SW 1271 (cell line): ENCODE measurements at places on chromosomes 13 and 19.

DNA sequence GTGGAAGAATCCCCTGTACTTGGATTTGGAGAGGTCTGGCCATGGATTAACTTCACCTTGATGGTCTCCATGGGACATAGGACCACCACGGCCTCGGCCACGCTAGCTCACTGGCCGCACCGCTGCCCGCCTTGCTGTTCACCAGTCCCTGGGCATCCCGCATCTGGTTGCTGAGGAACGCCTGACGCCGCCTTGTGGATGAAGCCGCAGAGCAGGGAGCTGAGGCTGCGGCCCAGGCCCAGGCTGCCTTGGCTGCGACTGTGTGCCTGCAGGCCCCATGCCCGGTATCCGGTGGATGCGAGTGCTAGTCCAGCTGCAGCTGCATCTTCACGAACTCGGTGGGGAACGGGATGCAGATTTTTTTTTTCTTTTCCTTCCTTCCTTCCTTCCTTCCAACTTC lies 1407.1 kb downstream of the UQCRFS1 start:
- no peak for DNase-seq

GRCh38 chr13:73370066-73370465 lies 311.3 kb downstream of the KLF5 start:
- no peak for DNase-seq

DNA sequence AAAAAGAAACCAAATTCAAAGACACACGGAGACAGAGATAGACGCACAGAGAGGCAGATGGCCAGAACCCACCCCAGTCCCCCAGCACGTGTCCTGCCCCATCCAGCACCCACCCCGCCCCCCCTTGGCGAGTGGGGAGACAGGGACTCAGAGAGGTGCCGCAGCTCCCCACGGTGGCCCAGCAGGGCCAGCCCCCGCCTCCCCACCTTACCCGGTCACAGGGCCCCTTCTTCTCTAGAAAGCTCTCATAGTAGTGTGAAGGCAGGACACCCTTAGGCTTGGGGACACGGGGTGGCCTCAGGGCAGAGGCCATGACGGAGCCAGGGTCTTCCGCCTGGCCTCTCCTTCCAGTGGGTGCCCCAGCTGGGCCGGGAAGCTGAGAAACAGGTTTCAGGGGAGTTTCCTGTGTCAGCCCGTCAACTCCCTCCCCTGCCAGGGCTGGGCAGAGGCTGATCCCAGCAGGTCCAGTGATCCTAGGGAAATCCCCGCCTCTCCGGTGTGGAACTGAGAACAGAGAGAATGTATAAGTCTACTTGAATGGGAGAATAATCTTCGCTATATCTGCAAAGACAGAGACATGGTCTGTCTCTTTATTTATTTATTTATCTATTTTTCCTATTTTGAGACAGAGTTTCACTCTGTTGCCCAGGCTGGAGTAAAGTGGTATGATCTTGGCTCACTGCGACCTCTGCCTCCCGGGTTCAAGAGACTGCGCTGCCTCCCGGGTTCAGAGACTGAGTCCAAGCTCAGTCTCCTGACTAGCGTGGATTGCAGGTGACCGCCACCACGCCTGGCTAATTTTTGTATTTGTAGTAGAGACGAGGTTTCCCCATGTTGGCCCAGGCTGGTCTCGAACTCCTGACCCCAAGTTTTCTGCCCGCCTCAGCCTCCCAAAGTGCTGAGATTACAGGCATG lies at the start of gene STAP2:
Gene STAP2 (minus strand): TSS at position 387 of the 915 bp plus-strand sequence. CDS start 74 bp downstream, at position 313.
- DNase-seq: no peak

DNA sequence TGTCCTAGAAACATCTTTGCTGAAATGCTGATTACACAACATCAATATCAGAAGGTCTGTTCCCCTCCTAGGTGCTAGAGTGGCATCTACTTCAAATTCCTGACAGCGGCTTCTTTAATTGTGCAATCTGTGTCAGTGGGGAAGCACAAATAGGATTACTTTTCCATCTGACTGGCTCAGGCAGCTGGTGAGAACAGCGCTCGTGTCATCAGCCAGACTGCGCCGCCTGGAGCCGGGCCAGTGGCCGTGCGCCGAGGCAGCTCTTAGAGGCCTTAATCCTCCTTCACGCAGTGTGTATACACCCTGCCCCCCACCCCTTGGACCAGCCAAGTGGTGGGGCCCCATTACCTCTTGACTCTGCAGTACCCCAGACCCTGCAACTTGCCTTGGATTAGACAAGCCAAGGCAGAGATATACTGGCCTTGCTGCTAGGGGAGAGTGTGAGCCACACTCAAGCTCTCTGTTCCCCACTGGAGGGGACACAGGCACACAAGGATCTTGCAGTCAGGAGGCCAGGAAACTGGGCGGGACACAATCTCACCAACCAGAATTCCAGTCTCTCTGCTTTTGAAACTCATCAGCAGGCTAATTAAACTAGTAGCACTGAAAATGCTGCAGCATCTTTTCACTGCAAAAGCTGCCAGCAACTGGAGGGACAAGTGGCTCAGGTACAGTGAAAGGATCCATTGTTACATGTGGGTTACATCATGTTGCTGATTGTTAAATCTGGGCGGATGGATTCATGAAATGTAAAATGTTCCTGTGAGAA lies 48.9 kb upstream of the EPHX3 start:
- DNase-seq: no peak

GRCh38 chr19:48325265-48325910 lies at the start of gene EMP3:
TSS of gene EMP3 (plus strand) at chr19:48325552. CDS start at chr19:48326845, 1,293 bp downstream.
- peak; percentile 22 for DNase-seq

DNA sequence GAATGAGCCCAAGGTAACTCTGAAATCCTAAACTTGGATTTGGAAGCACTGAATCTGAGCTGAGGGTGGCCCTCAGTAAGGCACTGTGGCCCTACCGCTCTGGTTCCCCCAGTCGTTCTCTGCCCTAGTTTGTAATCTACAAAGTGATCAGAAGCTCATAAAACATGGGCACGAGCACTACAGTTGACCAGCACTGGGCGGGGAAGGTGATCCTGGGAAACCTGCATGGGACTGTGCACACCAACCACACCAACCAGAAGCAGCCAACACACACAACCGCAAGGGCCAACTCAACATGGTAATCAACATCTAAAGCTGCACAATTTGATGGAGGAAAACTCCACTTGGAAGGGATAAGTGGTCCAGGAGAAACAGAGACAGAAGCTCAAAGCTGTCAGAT lies 22.9 kb downstream of the SLC7A1 start:
- no peak for DNase-seq

- DNase-seq: no peak
Observed at GRCh38 chr13:43431290-43431716, 355.5 kb downstream of the ENOX1 start.

DNA sequence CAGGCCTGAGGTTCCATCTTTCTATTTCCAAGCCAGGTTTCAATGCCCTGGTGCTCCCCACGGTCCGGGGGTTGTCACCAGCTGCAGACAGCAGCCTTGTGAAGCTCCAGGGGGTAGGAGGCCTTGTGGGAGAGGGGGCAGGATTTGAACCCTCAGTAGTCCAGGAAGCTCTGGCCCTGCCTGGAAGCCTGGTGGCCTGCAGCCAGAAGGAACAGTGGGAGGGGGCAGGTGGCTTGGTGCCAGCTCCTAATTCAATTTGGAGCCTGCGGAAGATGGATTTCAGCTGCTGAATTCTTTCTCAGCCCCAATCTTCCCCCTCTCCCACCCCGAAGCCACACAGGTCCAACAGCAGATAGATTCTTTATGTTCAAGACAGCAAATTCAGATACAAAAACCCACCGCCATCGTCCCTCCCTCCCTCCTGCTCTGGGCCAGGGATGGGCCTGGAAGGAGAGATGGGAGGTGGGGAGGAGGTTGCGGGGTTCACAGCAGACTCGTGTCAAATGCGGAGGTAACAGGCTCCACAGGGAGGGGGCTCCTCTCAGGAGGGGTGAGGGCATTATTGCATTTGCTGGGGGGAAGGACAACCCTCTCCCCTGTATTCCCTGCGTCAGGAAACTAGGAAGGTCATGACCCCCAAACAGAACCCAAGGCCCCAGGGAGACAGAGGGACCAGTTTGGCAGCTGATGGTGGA lies 2.4 kb upstream of the PTGER1 start:
- DNase-seq: no peak

DNA sequence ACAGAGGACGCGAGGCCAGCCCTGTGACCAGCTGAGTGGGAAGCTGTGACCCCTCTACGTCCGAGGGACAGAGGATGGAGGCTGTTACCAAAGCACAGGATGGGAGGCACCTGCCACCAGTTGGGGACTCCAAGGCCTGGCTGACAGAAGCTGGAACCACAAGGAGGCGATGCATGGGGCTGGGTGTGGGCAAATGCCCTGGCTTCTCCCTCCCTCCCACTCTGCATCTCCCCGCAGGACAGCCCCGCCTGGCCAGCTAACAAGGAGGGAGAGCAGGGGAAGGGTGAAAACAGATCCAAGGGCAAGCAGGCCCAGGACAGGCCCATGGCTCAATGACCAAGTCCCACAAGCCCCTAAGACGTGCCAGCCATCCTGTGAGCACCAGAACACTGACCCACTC lies 28.6 kb downstream of the AKT2 start:
- no peak for DNase-seq

DNA sequence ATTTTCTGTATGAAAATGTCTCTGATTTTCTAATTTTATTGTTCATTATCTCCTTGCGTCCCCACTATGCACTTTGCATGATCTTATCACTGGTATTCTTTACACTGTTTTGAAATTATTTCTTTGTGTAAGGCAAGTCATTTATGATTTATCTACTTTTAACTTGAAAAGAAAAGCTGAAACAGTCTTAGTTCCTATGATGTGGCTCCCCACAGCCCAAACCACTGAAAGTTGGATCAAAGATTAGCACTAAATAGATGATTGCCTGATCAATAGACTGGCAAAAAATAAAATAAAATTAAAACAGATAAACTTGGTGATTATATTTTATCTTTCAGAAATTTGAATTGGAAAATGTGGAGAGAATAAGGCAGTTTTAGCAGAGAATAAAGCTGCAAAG lies 1101.9 kb downstream of the PCDH9 start:
- no peak for DNase-seq

GRCh38 chr13:99496184-99497142 lies 4.8 kb upstream of the TM9SF2 start:
- peak; percentile 28 for DNase-seq

GRCh38 chr19:51365211-51365964 lies 800 bp downstream of the ETFB start:
- DNase-seq: no peak

DNA sequence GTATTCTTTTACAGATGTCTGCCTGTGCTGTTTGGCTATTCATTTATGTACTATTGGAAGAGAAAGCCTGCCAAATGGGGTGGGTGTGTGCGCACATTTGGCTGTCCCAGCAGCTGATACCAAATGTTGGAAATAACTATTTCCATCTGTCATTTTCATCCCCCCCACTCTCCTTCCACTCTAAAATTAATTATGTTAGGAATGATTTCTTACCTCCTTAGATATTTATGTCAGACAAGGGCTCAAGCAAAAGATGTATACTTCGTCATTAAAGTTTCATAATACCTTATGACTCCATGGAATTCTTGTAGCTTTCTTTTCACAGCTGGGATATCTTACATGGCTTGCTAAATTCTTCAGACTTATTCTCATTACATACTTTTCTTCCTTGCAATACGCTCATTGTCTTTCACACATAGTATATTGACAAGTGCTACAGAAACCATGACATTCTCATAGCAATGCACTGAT lies 18.6 kb downstream of the ITM2B start:
- DNase-seq: no peak

DNA sequence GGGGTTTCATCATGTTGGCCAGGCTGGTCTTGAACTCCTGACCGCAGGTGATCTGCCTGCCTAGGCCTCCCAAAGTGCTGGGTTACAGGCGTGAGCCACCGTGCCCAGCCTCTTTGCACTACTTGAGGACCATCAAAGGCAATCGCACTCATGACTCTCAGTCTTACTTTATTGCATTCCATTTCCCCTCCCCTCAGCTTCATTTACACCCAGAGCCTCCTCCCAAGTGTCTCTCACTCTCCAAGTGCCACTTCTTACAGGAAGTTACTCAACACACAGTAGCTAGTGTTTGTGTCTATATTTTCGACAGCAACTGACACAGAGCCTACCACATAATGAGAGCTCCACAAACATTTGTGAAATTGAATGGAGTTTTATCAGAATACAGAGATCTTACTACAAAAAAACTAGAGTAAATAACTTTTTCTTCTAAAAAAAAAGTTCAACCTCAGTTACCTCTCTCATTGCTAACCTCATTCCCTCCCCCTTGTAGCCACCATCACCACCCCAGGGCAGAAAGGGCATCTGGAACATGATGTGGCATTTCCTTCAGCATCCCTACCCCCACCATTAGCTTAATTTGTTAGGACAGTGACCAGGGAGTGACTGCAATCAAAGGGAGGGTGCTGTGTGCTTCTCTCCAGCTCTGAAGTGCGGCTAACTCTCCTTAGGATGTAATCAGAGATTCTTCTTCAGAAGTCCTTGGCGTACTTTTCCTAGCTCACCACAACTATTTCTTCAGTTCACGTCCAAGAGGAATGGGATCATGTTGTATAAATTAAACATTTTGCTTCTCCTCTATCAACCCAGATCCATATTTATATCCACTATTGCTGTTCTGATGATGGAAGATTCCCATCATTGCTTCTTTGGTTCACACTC lies 17.0 kb upstream of the RUBCNL start:
- no peak for DNase-seq

DNA sequence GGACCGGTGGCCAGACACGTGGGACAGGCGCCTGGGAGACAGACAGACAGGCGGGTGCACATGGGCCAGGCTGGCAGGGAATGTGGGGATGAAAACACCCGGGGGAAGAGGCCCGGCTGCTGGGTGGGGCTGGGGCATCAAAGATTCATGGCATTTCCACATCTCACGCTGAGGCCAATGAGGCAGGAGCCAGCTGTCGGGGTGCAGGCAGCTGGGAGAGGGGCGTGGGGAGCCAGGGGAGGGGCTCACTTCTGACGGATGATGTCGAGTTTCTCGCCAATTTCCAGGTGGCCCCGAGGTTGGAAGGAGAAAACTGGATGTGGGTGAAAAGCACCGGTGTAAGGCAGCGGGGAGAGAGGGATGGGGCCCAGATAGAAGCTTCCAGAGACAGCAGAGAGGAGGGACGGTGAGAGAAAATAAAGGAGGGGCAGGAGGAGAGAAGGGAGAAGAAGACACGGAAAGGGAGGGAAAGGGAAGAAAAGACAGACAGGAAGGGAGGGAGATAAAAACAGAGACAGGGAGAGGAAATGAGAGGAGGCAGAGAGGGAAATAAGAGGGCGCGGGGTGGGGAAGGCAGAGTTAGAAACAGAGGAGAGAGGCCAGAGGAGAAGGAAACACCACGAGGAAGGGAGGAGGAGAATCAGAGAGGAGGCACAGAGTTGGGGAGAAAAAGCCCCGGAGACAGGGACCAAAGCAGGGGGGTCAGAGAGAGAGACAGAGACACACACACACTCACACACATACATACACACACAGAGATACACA lies 8.0 kb upstream of the CCER2 start:
- DNase-seq: no peak

GRCh38 chr13:97460004-97460775 lies 26.2 kb downstream of the RAP2A start:
- no peak for DNase-seq

GRCh38 chr19:4164262-4164661 lies 10.8 kb downstream of the CREB3L3 start:
- no peak for DNase-seq

DNA sequence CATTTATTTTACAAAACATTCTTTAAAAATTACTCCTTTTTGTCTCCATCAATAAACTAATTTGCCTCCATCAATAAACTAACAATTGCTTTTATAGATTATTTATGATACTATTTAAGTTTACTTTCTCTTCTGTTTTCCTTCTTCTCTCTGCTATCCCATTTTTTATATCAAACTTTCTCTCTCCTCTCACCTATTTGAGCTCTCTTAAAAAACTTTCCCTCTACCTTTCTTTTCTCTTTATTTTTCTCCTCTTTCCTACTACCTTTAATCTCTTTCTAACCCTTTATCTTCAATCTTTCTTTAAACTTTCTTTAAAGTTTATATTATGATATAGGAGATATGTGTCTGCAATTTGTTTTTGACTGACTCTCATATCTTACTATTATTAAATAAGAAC lies 566.4 kb downstream of the DACH1 start:
- no peak for DNase-seq
